RWPE1 (cell line): ENCODE measurements at places on chromosomes 7 and 10.

GRCh38 chr7:132782777-132783640, 206.7 kb upstream of the PLXNA4 start:
- no peak for DNase-seq

GRCh38 chr10:128594688-128595087, 468.5 kb upstream of the MKI67 start:
- DNase-seq: no peak

DNA sequence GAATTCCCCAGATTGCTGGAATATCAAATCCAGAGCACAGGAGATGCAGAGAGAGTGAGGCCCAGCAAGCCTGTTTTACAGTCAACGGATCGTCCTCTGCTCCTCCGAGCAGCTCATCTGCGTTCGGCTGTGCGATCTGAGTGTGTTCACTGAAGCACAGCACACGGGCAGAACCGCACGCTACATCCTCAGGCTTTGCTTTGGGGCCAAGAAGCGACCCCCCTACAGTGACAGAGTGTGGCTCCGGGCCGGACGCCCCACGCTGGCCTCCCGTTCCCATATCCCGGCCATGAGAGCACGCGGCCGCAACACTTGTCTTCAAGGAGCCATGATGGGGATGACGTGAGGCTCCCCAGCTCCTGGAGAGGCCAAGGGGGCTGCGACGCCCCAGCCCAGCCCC, 431.4 kb downstream of the DNAJB6 start:
- DNase-seq: no peak

GRCh38 chr10:79394664-79395063, 47.4 kb downstream of the PPIF start:
- no peak for DNase-seq

- no peak for DNase-seq
Measured at GRCh38 chr7:87447116-87447635, 28.3 kb downstream of the ABCB4 start.

DNA sequence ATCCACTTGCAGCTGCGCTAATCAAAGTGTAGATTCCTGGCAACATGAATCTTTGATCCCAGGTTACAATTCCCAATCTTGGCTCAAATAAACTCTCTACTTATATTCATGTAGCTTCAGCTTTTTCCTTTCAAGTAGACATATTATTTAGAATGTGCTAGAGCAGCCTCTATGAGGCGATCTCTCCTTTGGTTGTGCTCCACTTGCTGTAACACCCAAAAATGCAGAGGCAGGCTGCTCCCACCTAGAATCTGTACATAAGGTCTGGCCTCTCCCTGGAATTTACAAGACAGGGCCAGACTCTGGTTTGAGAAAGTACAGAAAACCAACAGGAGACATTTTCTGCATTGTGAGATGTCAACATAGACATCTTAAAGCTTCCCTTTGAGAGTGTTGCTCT, 23.1 kb downstream of the ZNF107 start:
- no peak for DNase-seq

DNA sequence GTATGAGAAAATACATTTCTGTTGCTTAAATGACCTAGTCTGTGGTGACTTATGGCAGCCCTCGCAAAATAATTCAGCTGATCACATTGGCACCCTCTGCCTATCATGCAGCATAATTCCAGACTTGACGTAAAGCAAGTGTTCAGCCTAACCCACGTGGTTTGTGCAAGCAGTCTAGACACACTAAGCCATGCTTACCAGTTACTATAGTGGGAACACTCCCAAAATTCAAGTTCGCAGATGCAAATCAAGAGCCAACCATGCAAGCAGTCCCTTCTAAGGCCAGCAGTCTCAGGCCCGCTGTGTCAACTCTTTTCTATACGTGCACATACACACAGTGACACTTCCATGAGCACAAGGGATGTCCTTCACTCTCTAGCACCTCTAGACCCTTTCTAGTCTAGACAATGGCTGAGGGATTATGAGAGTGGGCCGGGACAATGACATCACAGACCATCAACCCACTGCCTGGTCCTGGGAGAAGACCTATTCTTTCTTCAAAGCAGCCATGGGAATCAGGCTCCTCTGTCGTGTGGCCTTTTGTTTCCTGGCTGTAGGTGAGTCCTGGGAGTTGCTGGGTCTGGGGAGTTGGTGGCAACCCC, 29.0 kb upstream of the PRSS1 start:
- DNase-seq: no peak

DNA sequence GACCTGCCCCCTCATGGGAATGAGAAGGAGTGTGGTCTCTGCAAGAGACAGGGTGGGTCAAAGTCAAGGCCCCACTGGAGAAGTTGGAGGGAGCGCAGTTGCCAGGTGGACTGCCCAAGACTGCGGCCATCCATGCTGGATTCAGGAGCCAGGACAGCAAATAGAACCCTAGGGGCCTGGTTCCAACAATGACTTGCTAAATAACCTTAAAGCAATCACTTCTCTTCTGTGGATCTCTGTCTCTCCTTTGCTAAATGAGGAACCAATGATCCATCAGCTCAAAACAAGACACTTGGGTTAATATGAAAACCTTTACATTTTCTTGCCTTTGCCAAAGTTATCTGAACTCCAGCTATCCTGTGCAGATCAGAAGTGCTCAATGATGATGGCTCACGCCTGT, 12.6 kb upstream of the YWHAG start:
- no peak for DNase-seq

DNA sequence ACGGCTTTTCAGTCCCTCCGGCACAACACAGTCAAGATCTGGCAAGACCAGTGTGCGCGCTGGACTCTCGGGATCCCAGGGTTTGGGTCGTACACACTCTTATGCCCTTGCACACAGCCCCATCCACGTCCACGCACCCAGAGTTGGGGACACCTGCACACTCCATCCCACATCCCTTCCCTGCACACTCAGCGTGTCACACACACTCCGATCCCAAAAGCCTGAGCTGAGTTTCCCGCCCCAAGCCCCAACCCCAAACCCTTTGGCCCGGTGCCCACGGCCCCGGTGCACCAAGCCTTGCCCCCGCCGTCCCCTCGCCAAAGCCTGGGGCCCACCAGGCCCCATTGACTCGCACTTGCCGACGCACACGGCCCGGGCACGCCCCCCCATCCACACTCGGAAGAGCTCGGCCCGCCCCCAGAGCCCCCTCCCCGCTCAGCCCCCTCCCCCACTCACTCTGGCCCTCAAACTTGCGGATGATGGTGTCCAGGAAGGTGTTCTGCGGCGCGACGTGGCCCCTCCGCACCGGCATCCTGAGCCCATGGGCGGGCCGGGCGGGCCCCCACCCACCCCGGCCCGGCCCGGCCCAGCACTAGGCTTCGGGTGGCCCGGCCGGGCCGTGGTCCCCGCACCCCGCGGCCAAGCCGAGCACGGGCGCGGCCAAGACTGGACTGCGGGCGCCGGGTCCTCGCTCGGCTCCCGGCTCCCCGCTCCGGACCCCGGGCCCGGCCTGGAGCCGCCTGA, 567 bp downstream of the KCNH2 start:
- DNase-seq: no peak

- no peak for DNase-seq
Measured at GRCh38 chr7:32061346-32061745, 8.9 kb downstream of the PDE1C start.

DNA sequence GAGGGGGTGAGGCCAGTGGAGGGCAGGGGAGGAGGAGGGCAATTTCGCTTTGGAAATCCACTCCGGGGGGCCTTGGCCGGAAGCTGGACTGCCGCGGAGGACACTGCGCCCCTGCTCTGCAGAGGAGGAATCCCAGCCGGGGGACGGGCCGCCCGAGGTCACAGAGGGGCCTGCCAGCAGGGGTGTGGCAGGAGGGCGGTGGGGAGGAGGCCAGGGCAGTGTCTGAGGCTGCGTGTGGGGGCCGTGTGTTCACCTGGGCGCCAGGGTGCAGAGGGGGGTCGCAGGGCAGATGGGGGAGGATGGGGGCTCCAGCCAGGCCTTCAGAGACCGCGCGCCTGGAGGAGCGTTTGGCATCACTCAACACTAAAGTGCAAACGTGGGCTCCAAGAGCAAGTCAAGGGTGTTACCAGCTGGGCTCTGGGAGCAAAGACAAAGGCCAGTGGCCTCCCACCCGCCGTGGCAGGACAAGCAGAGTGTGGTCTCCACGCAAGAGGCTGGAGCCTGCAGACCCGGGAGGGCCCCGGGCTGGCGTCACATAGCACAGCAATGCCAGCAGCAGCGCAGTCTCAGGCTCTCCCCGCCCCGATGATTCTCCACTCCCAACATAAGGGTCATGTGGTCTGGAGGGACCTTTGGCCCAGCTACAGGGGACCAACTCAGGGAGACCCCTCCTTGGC, 45.3 kb upstream of the DNAJB6 start:
- DNase-seq: no peak

- DNase-seq: no peak
Measured at GRCh38 chr7:98134420-98135228, 28.0 kb downstream of the LMTK2 start.
